ENCODE measurements at places on chromosomes 4 and X. TPM values are rescaled to one million over a fixed set of nuclear protein-coding genes. Genes with fewer than 3 reads are reported as not detected.
A peak's percentile ranks its signal among the peaks of the same experiment; 100 is the strongest.

DNA sequence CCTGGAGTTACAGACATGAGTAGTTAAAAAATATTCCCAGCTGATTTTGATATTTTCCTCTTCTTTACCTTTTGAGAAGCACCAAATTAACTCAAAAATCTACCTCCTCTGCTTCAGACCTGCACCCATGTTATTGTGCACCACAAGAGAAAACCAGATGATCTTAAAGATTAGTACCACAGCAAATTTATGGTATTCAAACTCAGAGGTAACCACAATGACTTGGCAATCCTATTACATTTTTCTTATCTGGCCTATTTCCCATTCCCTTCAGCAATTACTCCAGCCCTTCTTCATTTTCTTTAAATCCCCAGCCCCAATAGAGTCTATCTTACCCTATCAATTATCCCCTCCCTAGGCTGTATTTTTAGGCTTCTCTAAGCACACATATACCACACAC lies 535.1 kb downstream of the FAT4 start:
- no peaks in the 10 kb centered on the region for H3K27me3 ChIP-seq
- no peak for DNase-seq
- H3K27ac ChIP-seq = no peak overlapping the region
- no peaks in the 10 kb centered on the region for H3K4me1 ChIP-seq

DNA sequence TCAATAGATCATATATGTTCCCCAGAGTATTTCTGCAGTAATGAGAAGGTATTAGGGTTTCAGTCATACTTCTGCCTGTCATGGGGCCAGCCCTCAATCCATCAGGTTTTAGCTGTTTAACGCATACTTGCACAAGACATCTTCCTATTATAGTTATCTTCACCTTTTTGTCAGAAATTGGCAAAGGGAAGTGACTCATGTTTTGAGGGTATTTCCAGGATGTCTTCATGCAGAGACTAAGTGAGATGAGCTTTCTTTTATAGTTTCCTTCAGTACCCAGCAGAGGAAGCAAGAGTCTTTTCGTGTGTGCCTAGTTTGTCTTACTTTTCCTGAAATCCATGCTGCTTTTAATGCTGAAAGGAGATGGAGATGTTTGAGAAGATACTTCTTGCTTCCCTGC lies 9.5 kb downstream of the CSTF2 start:
- H3K27me3 ChIP-seq = no peaks in the 10 kb centered on the region
- no peak overlapping the region for H3K4me3 ChIP-seq

DNA sequence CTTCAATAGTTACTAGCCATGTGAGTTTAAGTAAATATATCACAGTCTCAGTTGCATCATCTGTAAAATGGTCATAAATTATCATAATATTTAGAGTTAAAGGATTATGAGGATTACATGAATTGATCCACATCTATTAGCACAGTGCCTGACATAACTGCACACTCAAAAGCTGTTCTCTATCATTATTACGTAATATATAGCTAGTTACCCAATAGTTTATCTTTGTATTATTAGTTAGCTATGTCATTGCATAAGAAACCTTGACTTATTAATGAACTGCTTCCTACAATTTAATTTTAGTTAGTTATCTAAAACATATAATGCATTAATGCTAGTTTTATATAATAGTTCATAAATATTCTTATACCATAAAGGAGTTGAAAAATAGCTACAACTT lies 1076.9 kb upstream of the GRID2 start:
- no peak for DNase-seq
- H3K4me1 ChIP-seq = no peaks in the 10 kb centered on the region
- no peak overlapping the region for H3K27ac ChIP-seq
- H3K36me3 ChIP-seq = no peaks in the 10 kb centered on the region

DNA sequence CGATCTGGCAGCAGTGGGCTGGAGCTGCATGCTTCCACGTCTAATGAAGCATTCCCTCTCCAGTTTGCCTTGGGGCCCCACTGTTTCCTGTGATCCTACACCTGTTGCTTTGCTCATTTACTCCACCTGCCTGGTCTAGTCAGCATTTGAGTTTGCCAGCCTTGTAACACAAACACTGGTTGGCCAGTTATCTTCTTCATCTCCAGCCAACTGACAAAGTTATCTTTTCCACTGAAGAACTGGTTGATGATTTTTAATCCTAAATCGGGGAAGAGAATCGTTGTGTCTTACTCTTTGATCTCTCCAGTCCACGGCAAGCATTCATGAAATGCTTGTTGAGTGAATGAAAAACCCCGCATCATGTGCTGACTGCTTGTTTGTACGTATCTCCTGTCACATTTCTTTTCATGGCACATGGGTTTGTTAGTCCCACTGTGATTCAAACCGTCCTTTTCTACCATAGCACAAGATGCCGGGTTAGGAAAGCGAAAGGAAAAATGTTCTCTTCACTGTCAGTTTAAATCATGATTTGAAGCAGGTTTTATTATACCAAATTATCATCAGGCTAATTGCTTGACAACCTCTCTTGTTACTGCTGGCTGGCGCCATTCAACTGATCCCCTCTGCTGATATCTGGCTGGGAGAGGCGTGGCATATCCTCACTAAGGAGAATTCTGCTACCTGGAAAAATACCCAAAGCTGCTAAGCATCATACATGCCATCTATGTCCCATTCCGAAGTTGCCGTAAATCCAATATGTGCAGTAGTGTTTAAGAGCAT lies 144.8 kb downstream of the SHROOM3 start:
- H3K27me3 ChIP-seq = no peaks in the 10 kb centered on the region
- DNase-seq = no peak
- no peak overlapping the region for H3K4me3 ChIP-seq
- H3K4me1 ChIP-seq = no peaks in the 10 kb centered on the region
- H3K27ac ChIP-seq = no peak overlapping the region

DNA sequence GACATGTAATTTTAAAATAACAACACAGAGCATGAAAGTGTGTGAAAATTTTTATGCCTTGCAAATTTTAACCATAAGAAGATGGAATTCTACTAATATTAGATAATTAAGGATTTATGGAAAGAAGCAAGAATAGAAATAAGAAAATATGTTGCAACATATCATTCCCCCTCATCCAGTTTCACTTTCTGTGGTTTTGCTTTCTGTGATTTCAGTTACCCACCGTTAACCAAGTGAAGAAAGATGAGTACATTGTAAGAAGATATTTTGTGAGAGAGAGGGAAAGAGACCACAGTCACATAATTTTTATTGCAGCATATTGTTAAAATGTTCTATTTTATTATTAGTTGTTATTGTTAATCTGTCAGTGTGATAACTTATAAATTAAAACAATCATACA lies 77.9 kb downstream of the ADAM29 start:
- DNase-seq = no peak
- H3K4me3 ChIP-seq = no peak overlapping the region
- H3K27me3 ChIP-seq = no peaks in the 10 kb centered on the region
- no peaks in the 10 kb centered on the region for H3K4me1 ChIP-seq
- no peaks in the 10 kb centered on the region for H3K36me3 ChIP-seq

DNA sequence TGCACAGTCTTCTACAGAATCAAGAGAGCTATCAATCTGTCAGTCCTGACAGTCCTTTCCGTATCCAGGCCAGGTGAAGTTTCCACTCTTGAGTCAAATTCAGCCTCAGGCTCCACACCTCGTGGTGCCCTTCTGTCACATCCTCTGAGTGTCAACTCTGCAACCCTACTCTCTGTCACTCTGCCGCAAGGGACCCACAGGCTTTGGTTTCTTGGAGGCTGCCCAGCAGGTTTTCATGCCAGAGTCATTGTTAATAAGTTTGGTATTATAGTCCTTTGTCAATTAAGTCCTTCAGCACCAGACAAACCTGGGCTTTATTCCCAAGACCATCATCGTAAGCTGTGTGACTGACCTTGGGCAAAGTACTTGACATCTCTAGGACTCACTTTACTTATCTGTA lies 83.4 kb upstream of the KLHL13 start:
- no peaks in the 10 kb centered on the region for H3K27me3 ChIP-seq
- no peak overlapping the region for H3K27ac ChIP-seq
- H3K4me3 ChIP-seq = no peak overlapping the region
- H3K36me3 ChIP-seq = no peaks in the 10 kb centered on the region
- H3K4me1 ChIP-seq = no peaks in the 10 kb centered on the region
- no peak for DNase-seq

- peaks cover 20% of the 10 kb centered on the region for H3K27me3 ChIP-seq
- DNase-seq = no peak
- no peaks in the 10 kb centered on the region for H3K36me3 ChIP-seq
- H3K27ac ChIP-seq = no peak overlapping the region
- peaks cover 7% of the 10 kb centered on the region for H3K4me1 ChIP-seq
Observed at GRCh38 chr4:174521800-174522182, 497 bp downstream of the HPGD start.

DNA sequence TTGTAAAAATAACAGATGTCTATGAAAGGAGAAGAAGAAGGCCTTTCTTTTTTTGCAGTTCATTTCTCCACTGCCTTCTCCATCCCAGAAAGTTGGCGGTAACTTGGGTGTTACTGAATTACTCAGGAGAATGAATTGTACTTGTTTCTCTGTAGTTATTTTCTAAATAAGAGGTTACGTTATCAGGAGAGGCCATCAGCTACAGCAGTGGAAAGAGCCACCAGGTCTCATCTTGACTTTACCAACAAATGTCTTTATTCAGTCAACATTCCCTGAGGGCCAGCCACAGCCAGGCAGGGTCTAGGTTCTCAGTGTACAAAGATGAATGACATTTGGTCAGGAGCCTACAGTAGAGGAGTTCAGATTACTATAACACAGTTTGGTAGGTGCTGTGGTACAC lies 8.1 kb downstream of the HADH start:
- no peaks in the 10 kb centered on the region for H3K27me3 ChIP-seq
- H3K27ac ChIP-seq = peak overlapping the region; percentile 92
- peaks cover 80% of the 10 kb centered on the region for H3K4me1 ChIP-seq
- H3K36me3 ChIP-seq = no peaks in the 10 kb centered on the region

DNA sequence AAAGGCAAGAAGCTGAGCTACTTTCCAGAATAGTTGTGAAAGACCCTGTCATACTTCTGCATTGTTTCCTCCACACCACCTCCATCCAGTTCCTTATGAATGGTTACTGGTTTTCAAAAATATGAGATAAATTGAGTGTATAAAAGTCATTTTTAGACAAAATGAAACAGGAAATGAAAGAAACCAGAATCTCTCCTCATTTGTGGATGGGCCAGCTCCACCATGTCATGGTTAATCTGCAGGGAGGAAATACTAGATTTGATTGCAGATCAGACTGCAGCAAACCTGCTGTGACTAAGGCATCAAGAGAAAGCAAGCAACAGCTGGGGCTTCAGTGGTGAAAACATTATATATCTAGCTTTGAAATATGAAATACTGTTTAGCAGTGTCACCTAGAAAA lies 23.8 kb downstream of the F9 start:
- no peak for DNase-seq
- no peaks in the 10 kb centered on the region for H3K4me1 ChIP-seq
- H3K27ac ChIP-seq = no peak overlapping the region
- H3K4me3 ChIP-seq = no peak overlapping the region
- no peaks in the 10 kb centered on the region for H3K27me3 ChIP-seq
- no peaks in the 10 kb centered on the region for H3K36me3 ChIP-seq

DNA sequence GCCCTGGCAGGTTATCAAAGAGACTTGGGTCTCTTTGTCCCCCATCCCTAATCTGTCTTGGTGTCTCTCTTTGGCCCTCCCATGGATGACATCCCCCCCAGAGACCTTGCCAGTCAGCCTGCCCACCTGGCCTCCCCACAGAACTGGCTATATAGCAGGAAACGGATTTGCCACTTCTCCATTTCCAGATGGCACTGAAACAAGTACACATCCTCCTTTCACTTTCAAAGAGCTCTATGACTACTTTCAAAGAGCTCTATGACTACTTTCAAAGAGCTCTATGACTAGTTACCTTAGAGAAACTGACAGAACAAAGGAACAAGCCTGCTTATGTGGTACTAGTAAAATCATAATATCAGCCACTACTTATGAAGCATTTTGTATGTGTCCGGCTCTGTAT lies 175.3 kb downstream of the MAML3 start:
- no peak for DNase-seq
- H3K27ac ChIP-seq = no peak overlapping the region
- H3K36me3 ChIP-seq = no peaks in the 10 kb centered on the region

- DNase-seq = no peak
- no peaks in the 10 kb centered on the region for H3K27me3 ChIP-seq
- H3K4me1 ChIP-seq = no peaks in the 10 kb centered on the region
- H3K36me3 ChIP-seq = no peaks in the 10 kb centered on the region
- no peak overlapping the region for H3K27ac ChIP-seq
- H3K4me3 ChIP-seq = no peak overlapping the region
Observed at GRCh38 chrX:149124526-149125108, 380.5 kb downstream of the IDS start.

DNA sequence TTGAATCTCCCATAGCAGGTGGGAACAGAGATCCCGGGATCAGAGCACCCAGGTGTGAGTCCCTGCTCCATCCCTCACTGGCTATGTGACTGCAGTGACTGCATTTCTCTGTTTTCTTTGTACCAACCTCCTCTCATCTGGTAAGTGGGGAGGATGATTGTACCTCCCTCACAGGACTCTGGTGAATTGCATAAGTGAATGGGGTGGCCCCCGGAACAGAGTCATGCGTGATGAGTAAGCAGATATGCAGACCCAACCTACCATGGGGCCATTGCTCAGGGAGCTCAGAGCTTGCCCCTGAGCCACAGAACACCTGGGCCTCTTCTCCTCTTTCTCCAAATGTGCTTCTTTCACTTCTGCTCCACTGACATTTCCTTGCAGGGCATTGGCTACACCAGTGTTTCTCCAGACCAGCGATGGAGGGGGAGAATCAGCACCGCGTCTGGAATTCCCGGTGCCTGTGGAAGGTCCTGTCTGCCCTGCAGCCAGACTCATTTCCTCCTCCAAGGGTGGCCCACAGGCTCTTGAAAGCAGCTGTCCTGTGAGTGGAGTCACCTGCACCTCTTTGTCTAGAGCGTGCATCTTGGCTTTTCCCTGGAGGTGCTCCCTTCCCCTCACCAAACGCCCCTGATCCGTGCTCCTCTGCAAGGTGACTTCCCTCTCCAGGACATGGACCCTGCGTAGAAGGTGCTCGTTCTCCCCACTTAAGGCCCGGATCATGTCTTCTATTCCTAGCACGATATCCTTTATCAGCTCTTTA lies 30.0 kb downstream of the C4orf50 start:
- no peaks in the 10 kb centered on the region for H3K4me1 ChIP-seq
- no peak overlapping the region for H3K27ac ChIP-seq
- H3K4me3 ChIP-seq = no peak overlapping the region
- no peak for DNase-seq
- H3K27me3 ChIP-seq = no peaks in the 10 kb centered on the region
- H3K36me3 ChIP-seq = no peaks in the 10 kb centered on the region

- H3K4me3 ChIP-seq = no peak overlapping the region
- DNase-seq = no peak
- H3K27me3 ChIP-seq = no peaks in the 10 kb centered on the region
- no peaks in the 10 kb centered on the region for H3K4me1 ChIP-seq
Observed at GRCh38 chr4:168440442-168441264, 39.6 kb downstream of the DDX60L start.

DNA sequence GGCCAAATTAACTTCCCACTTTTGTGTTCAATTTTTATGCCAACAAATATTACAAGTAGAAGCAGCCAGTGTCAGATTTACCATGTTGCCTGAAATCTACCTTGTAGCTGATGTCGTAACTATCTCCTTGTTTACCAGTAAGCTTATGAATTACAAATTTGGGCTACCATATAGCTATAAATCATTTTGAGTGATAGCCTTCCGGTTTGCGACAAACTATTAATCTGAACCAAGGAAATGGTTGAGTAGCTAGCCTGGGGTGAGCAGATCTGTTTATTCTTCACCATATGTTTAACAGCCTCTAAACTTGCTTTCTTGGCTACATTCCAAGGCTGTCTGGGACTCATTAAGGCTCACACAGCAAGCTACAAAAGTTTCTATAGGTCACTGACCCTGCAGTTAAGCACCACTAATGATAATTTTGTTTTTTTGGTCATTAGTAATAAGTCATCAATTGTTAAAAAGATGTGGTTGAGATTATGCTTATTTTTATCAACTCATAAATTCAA lies 218.7 kb upstream of the SPOCK3 start:
- no peaks in the 10 kb centered on the region for H3K4me1 ChIP-seq
- H3K4me3 ChIP-seq = no peak overlapping the region
- no peak overlapping the region for H3K27ac ChIP-seq
- H3K36me3 ChIP-seq = no peaks in the 10 kb centered on the region

LRCH2 gene
- 0.65 TPM for polyA plus RNA-seq

TRIML2 gene
- polyA plus RNA-seq = not detected

Measured in heart left ventricle (tissue), 16 donors.